ENCODE measurements at places on chromosomes 1 and 21. TPM values are rescaled to one million over a fixed set of nuclear protein-coding genes. Genes with fewer than 3 reads are reported as not detected.
A peak's percentile ranks its signal among the peaks of the same experiment; 100 is the strongest.

GRCh38 chr21:45379171-45379900 is 25.6 kb upstream of the COL18A1 start:
- DNase-seq = peak; percentile 72

GRCh38 chr1:175071276-175071943 is 3.8 kb downstream of the TNN start:
- DNase-seq = no peak

Gene LRRC39
- 1.2 TPM for total RNA-seq

Gene INKA2
- total RNA-seq = 8.7 TPM

- no peak for DNase-seq
These were observed 54.9 kb upstream of the DIPK1A start for GRCh38 chr1:93016171-93016570.

Gene RGS18
- total RNA-seq = 0.13 TPM

DNA sequence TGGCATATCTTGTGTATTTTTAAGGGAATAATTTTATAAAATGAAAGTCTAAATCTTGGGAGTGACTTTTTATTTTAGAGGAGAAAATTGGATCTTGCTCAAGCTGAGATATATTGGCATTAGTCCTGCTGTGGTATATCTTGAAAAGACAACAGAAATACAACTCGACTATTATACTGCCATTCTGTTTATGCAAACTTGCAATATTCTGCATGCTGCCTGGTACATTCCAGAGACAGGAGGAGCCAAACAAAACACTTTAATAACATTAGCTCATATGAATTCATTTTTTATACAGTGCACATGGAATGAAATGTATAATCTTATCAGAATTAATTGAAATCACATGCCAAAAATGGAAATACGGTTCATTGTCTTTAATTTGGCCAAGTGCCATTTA is 176.0 kb upstream of the NRIP1 start:
- DNase-seq = no peak

Gene FAAH
- 26.3 TPM for total RNA-seq

- DNase-seq = no peak
These were observed 125.2 kb upstream of the F3 start for GRCh38 chr1:94666797-94667196.

- no peak for DNase-seq
These were observed 17.9 kb downstream of the CFH start for GRCh38 chr1:196669693-196670092.

GRCh38 chr21:27715131-27715530 is 748.2 kb upstream of the ADAMTS5 start:
- DNase-seq = no peak

DNA sequence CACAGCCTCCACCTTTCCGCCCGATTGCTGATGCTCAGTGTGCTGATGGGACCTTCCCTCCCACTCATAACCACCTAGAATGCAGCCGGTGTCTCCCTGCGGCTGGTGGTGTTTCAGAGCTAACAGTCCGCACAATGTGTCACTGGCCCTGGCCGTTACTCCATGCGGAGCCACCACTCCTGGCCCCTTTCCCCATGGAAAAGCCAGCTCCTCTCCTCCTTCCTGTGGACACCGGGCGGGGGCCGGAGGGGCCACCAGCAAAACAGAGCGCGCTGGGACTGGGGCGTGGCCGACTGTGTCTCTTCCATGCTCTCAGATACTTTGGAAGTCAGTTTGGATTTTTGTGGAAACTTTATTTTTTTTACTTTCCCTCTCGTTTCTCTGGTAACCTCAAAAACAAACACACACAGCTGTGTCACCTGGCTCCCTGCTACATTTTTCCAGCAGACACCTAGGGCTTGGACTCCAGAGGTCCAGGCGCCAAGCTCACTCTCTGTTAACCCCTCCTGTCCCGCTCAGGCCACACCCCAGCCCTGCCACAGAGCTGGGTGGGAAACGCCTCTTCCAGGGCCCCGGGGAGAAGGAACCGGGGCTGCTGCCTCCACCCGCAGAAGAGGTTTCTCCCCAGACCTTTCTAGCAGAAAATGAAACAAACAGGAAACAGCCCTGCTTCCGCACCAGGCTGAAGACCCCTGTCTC is 32.5 kb upstream of the COL6A2 start:
- peak; percentile 94 for DNase-seq

- no peak for DNase-seq
These were observed 6.8 kb downstream of the NCF2 start for GRCh38 chr1:183583466-183583865.

Gene FCAMR
- total RNA-seq = not detected

DNA sequence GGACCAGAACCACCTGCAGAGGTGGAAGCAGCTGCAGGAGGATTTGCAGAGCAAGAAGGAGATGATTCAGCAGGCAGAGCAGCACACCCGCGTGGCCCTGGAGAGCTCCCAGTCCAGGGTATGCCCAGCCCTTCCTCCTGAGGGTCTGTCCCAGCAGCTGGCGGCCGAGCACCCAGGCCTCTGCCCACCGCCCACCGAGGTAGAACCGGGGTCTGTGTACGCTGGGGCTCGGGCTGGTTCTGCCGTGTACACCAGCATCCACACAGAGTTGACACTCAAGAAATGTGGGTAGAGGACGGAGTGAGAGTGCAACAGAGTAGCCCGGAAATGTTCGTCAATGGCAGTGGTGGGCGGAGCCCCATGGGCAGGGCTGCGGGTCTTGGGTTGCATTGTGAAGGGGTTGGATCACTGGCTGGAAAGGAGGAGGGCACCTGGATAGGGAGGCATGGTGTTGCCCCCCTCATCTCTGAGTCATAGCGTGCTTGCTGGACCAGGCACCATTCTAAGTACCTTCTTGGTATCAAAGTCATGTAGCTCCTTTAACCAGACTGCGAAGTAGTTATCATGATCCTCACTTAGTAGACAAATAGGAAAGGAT is 5.1 kb upstream of the SMIM1 start:
- DNase-seq = no peak

DNA sequence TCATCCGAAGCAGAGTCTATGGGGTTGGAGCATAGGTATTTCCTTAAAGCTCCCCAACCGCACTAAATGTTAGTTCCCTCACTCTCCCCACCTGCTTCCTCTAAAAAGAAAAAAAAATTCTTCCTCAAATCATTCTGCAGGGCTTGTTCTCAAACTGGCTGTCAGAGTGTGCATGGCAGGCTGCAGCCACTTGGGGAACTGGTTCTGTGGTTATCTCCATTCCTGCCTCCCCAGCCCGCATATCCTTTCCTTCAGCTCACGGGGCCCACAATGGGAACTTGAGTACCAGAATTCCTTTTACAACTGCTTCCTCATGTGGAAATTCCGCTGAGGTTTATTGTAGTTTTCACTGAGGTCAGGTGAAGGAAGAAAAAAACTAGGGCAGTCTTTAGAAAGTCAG is 159.2 kb downstream of the PIGK start:
- DNase-seq = no peak

DNA sequence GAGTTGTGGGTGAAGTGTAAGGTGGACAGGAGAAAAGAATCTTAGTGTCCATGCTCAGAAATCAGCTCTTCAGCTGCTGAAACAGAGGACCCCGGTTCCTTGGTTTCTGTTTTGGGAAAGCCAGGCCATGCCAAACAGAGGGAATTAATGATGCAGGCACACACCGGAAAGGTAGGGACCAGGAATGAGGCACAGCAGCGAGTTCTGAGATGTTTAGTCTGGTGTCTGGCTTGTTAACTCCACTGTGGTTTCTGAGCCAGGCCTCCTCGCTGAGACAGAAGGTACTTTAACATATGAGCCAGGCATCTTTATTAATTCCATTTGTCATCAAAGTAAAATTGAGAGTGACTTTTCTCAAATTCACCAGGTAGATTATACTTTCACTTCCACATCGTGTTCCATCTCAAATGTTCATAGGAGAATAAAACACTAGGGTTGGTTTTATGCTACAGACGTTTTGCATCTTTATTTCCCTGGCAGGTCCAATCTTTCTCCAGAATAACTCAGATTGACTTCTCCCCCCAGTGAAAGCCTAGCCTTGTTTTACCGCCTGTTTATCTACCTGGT is 23.5 kb downstream of the LRRC8D start:
- no peak for DNase-seq

GRCh38 chr1:81597720-81598426 is 202.9 kb upstream of the ADGRL2 start:
- no peak for DNase-seq

GRCh38 chr1:219232890-219233289 is 59.2 kb downstream of the LYPLAL1 start:
- DNase-seq = no peak

DNA sequence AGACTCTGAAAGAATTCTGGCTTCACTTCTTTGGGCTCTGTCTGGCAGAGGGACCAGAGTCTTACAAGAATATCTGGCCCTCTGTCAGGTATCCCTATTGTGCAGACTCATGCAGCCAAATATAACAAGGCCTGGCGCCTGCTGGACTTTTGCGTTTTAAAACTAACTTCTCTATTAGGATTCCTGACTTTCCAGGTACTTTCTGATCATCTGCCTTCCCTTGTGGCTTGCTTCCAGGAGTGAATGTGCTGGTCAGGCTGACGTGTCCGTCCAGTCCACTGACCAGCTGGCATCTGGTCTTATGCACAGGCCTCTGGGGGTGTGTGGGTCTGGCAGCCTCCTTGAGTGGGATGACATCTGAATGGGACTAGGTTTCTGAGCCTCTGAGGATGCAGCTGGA is 8.6 kb upstream of the RAB29 start:
- no peak for DNase-seq

- DNase-seq = no peak
These were observed 64.0 kb upstream of the ZNF281 start for GRCh38 chr1:200473698-200474371.

Gene MYOM3
- 1.5 TPM for total RNA-seq

Gene SH3BGR
- total RNA-seq = not detected

DNA sequence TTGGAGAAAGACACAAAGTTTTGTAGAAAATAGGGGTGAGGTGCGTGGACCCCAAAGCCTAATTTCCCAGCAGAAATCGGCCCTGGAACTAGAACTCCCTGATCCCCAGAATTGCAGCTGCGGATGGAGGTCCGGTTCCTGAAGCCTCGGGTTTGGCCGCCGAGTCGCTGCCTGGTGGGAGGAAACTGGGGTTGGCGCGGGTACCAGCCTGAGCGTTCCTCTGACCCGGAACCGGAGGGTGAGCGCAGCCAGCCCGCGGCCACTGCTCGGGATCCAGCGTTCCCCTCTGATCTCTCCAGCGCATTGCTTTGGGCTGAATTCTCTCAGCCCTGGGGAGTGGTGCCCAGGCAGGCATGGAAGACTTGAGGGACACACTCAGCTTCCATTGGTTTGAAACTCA is 1.6 kb downstream of the ST6GALNAC5 start:
- DNase-seq = no peak

GRCh38 chr1:236100799-236101198 is 35.9 kb upstream of the NID1 start:
- DNase-seq = no peak

- peak; percentile 17 for DNase-seq
These were observed 500.4 kb downstream of the PTPRU start for GRCh38 chr1:29736582-29737188.

Gene B3GALT5
- total RNA-seq = 7.6 TPM

- no peak for DNase-seq
These were observed 108.0 kb downstream of the NRIP1 start for GRCh38 chr21:14956807-14957206.

- no peak for DNase-seq
These were observed 77.2 kb downstream of the LAMC1 start for GRCh38 chr1:183100361-183100974.

Gene CYP4A11
- total RNA-seq = not detected

GRCh38 chr21:33943293-33943692 is 27.7 kb upstream of the ATP5PO start:
- no peak for DNase-seq

Gene BMP8A
- total RNA-seq = 0.81 TPM

DNA sequence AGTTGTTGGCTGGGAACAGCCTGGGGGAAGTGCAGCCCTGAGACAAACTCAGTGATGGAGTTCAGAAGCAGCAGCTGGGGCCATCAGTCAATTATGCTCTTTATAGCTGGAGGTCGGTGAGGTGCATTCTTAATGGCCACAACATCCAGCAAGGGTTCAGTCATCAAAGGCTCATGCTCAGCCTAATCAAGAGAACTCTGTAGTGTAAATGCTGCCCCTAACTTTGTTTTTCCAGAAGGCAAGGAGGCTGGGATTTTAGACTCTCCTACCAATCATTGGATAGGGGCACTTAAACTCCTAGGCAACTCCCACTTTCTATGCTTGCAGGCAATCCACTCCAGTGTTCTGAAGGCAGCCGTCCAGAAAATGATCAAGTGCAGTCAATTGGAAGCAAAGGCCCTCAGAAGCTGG is 15.0 kb upstream of the RGS4 start:
- DNase-seq = no peak

- DNase-seq = no peak
These were observed 8.7 kb downstream of the CTXND2 start for GRCh38 chr1:150895618-150896017.

GRCh38 chr1:155864393-155864792 is 5.0 kb downstream of the SYT11 start:
- no peak for DNase-seq

GRCh38 chr1:36816348-36816747 is 218.0 kb downstream of the GRIK3 start:
- DNase-seq = no peak

DNA sequence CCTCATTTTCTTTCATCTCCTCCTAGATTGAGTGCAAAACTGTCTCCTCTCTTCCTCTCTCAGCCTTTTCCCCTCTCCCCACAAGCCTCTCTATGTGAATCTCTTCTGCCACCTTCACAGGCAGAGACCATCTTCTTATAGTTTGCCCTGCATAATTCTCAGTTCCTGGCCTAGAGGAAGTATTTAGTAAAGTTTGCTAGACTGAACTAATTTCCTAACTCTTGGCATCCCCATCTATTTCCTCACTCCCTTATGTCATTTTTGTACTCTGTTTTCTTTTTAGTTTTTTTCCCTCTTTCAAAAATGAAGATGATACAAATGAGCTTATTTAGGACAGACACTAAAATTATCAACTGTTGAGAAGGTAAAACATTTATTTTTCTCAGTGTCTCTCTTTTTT is 66.0 kb downstream of the XCL2 start:
- DNase-seq = no peak

Gene LRRC40
- total RNA-seq = 6.4 TPM

DNA sequence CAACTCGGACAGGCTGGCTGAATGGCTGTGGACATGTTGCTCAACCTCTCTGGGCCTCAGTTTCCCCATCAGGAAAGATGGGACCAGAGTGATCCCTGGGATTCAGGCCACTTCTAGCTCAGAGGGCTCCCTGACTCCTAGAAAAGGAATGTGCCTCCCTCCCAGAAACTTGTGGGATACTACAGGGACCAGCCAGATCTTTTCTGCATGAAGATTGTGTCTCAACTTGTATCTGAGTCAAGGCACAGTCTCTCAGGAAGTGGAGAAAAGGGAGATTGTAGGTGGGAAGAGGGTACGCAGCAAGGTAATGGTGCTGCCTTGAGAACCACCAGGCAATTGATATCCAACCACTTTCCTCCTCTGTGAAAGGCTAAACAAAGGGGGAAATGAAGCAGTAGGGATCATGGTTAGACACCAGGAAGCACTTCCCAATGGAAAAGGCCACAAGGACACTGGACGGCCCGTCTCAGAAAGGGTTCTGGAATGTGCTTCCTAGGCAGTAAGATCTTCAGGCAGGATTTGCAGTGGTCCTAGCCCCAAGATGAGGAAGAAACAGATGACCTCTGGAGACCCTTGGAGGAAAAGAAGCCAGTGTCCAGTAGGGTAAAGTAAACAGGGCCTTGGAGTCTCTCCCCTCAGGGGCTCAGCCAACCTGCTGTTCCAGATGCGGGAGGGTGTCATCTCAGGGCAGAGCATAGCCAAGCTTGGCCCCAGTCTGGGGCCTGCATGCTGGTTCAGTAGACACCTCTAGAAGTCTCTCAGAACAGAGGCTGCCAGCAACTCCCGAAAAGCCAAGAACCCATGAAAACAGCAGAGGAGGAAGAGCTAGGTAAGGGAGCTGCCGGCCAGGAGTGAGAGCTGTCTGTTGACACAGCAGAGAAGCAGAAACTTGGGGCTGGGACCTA is 16.8 kb downstream of the IFFO2 start:
- no peak for DNase-seq

Gene CRP
- not detected for total RNA-seq

Measured in lower leg skin (tissue), 4 donors.